ENCODE measurements at places on chromosomes 7 and 10.

GRCh38 chr7:46661431-46661830, 740.4 kb upstream of the IGFBP3 start:
- no peak for DNase-seq

- no peak for DNase-seq
Measured at GRCh38 chr7:95772771-95773581, 622 bp downstream of the DYNC1I1 start.

- no peak for DNase-seq
Measured at GRCh38 chr7:128032605-128033235, 1.5 kb upstream of the LRRC4 start.

- DNase-seq: no peak
Measured at GRCh38 chr7:144011458-144012230, 11.5 kb downstream of the OR6B1 start.

- peak; percentile 19 for DNase-seq
Measured at GRCh38 chr10:123911866-123912265, 20.3 kb upstream of the CPXM2 start.

DNA sequence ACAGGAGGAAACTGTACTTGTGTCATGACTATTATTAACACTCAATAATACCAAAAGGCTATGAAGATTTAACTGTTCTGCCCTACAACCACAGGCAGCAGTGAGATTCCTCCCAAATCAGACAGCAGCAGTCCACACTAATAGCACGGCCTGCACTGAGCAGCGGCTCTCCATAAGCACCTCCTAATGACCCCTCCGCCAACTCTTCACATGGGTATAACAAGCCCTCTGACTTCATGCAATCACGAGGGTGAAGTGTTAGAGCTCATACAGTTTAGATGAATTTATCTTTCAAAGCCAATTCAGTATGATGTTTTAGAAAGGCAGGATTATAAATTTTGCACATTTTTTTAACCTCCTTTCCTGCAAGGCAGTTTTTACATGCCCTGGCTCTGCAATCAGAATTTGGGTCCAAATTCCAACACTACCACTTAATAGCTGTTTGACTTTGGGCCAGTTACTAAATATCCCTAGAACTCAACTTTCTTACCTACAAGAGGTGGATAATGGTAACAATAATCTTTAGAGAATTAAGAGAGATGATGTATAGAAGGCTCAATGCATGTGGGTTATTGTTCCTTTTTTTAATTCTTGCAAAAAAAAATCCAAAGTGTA, 617.1 kb downstream of the KCNMA1 start:
- no peak for DNase-seq

- no peak for DNase-seq
Measured at GRCh38 chr10:43252783-43253341, 14.0 kb downstream of the RASGEF1A start.

DNA sequence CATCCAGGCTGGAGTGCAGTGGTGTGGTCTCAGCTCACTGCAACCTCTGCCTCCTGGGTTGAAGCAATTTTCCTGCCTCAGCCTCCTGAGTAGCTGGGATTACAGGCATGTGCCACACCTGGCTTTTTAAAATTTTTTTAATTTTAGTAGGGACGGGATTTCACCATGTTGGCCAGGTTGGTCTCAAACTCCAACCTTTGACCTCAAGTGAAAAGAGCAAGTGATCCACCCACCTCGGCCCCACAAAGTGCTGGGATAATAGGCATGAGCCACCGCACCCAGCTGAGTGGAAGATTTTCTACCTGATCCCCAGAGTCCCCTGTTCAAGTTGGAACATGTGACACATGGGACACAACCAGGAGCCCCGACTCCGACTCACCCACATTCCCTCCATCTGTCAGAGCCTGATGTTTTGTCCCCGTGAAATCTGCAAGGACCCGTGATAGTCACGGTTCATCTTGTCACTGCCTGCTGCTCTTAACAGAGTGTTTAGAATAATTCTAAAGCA, 104.5 kb downstream of the SMURF1 start:
- DNase-seq: no peak

DNA sequence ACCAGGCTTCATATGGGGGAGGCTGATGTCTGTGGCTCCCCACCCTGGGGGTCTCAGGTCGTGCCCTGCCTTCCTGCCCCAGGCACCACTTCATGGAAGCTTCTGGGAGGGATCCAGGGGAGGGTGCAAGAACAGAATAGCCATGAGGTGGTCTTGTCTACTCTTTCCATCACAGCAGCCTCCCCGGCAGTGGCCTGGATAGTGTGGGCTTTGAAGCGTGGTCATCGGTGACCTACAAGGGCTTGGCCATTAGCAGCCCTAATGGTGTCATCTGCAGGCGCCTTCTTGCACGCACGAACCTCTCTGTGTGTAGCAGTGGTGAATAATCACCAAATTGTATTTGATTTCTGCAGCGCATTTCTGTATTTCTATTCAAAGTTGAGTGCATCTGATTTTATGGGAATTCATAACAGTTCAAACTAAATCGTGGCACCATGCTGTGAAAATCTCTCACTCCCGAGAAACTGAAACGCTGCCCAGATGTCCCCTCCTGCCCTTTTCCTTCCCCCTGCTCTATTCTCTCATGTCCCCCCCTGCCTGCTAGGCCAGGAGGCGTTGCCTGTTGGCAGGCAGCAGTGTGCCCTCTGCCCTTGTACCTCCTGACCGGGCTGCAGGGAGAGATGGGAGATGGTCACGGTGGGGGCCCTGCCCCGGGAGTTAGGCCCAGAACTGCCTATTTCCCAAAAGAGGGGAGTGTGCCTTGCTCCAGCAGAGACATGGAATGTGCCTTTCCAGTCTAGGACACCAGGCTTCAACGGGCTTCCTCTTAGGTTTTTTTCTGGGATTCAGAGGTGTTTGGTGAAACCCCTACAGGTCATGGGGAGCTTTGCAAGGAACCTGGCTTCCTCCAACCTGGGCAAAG, 34.8 kb downstream of the CDH23 start:
- DNase-seq: no peak

DNA sequence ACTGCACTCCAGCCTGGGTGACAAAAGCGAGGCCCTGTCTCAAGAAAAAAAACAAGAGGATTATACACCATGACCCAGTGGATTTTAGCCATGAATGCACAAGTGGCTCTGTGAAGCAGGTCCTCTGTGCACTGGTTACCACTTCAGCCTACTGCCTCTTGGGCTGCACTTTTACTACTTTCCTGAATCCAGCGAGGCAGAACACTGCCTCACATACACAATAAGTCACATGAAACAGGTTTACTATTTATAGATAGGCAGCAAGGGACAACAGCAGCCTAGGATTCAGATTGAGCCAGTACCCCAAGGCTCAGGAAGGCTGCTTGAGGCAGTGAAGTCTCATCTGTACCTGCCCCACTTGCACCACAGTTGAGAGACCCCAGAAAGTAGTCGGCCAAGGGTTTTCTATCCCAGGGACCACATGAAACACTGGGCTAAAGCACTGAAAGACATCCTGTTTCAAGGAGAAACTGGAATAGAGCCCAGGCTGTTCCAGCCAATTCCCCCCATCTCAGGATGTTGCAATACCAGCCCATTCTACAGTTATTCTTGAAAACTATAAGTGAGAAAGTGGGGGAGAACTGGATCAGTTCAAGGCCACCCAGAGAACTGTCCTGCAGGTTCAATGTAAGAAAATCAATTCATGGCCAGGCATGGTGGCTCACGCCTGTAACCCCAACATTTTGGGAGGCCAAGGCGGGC, 10.3 kb upstream of the OGDH start:
- DNase-seq: no peak

DNA sequence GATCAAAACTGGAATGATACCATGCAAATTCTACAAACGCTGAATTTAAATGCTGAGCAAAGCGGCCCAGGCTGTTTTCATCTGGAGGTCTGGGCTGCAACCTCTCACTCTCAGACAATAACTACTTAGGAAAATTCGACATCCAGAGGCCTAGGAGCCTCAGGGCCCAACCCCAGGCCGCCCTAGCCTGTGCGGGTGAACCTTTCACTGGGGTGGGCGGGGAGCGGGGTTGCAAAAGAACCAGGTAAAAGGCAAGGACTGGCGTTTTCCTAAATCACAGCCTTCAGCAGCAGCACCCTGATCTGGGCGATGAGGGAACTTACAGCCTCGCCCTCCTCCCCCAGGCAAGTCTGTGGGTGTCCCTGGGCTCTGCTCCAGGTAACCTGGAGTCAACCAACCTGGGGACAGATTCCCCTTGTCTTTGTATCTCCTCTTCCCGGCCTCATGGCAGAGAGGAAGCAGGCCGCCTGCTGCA, 33.4 kb downstream of the CALML5 start:
- DNase-seq: no peak

DNA sequence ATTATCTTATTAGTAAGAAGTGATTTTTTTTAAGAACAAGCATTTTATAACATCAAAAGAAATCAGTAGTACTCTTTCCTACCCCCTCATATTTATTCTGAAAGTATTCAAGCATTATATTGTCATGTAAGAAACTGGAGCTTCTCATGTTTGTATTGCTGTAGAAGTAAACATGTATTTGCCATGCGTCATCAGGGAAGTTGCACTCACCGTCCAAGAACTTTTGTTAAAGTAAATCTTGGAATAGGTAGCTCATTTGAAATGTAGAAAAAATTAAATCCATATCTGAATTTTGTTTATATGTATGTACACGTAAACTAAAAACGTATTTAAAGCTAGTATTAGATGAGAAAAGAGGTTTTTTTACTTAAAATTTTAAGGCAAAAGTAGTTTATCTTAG, 96.8 kb downstream of the PTEN start:
- DNase-seq: no peak

- no peak for DNase-seq
Measured at GRCh38 chr10:82924711-82925110, 1049.7 kb downstream of the NRG3 start.

- no peak for DNase-seq
Measured at GRCh38 chr10:117552156-117552631, 9.6 kb downstream of the EMX2 start.

- DNase-seq: no peak
Measured at GRCh38 chr10:75654171-75654771, 222.8 kb downstream of the LRMDA start.

GRCh38 chr7:48388911-48389310, 217.7 kb downstream of the ABCA13 start:
- DNase-seq: no peak

- DNase-seq: no peak
Measured at GRCh38 chr7:46213154-46213537, 292.1 kb upstream of the IGFBP3 start.

GRCh38 chr7:130897515-130898419, 163.8 kb upstream of the KLF14 start:
- DNase-seq: peak; percentile 60

DNA sequence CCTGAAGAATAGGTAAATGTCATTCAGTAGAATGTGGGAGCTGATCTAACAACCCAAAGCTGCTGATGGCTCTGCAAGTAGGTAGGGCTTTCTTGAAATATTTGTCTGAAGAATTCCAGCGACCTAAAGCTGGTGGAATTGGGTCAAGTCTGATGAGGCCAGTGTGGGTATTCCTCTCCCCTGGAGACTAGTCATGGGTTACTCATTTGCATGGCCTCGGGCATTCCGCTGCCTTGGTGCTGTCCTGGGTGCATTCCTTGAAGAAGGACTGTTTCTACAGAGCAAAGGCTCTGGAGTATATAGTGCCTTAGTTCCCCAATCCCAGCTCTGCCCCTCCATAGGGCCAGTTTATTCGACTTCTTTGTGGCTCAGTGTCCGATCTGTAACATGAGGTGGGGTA, 19.2 kb downstream of the PDK4 start:
- no peak for DNase-seq

GRCh38 chr7:80210400-80210799, 75.8 kb downstream of the GNAI1 start:
- DNase-seq: peak; percentile 52

DNA sequence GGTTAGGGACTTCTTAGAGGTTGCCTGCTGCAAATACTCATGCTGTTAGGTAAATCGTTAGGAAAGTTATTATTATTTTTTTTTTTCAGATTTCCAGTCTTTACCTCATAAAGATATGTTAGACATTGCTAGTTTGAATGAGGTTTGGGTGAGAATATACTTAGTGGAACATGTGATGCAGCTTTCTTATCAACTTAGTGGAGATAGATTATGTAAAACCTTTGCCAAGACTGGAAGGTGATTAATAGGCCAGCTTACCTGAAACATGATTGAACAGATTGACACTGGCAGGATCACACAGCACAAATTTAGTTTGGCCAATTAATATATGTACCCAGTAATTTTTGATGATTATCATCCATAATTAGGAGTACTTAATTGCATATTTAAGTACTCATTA, 32.3 kb downstream of the ADD3 start:
- DNase-seq: no peak

- DNase-seq: no peak
Measured at GRCh38 chr10:108450280-108450679, 1285.8 kb upstream of the SORCS1 start.

- no peak for DNase-seq
Measured at GRCh38 chr10:60170250-60170649, 219.4 kb downstream of the ANK3 start.

GRCh38 chr10:112851181-112851580, 98.9 kb upstream of the TCF7L2 start:
- DNase-seq: no peak

DNA sequence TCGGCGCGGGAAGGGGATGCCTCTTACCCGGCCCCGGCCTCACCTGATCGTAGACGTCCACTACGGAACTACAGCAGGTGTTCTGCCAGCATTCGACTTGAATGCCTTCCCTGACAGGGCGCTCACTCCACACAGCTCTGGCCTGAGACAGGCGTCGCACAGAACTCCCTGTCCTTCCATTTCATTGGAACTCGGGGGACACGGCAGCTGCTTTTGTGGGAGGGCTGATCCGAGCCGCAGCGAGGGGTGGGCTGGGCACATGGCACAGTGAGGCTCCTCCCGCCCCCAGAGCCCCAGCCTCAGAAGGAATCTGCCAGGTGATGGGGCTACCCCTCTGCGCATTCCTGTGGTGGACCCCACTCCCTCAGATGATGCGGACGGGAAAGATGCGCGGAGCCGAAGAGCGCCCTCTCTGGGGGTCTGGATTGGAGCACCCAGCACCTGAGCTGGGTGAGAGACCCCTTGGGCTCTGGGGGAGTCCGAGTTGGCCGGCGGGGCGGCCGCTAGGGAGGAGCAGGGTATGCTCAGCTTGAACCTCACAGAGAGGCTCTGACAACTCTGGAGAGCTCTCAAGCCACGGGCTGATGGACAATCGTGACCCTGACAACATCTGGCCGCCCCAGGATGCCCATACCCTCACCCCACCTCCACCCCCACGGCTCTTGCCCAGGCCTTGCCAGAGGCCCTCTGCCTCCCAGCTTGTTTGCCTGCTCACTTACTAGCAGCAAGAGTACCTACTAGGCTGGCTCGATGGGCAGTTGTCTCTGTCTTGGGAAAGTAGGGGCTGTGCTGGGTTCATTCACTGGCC, 36.6 kb downstream of the RASGEF1A start:
- DNase-seq: no peak

Data from NCI-H2029 (cell line).